GM13976 (cell line): ENCODE measurements at places on chromosomes 7 and 10.
A peak's percentile ranks its signal among the peaks of the same experiment; 100 is the strongest.

DNA sequence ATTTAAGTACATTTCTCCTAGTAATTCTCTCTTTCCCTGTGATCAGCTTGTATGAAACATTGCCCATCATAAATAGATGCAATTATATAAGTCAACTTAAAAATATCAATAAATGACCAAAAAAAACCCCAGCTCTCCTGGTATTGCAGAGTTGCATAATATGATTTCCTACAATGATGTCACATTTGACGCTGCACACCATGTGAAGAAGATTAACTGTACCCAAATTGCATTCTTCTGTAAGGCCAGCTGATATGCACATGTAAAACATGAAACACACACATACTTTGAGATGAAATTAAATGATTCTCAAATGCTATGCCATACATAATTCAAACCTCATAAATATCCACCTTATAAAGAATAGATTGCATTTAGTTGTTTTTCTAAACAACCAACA, 115.5 kb downstream of the AGMO start:
- DNase-seq, result no peak

- DNase-seq, result no peak
These were observed 297.8 kb downstream of the ELMO1 start for GRCh38 chr7:37150856-37151255.

- no peak for DNase-seq
These were observed 53.3 kb upstream of the SLC16A12 start for GRCh38 chr10:89588671-89589070.

GRCh38 chr10:104081998-104082397, 3.7 kb downstream of the COL17A1 start:
- DNase-seq, result no peak

- no peak for DNase-seq
These were observed 30.2 kb downstream of the COBL start for GRCh38 chr7:51286401-51286800.

DNA sequence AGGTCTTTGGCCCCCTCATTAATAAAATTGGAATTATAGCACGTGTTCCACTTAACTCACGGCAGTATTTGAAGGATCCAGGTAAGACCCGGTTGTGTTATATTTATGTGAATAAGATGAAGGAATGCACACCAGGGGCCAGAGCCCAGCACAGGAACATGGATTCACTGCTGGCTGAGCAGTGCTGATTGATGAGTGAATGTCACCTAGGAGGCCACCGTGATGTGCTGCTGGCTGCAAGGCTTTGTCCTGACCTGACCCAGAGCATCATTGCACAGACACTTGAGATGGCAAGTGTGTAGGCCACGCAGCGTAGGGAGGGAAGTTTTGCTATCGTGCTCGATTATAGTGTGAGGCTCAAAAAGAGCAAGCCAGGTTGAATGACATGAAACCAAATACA, 350.7 kb upstream of the MGMT start:
- DNase-seq, result no peak

DNA sequence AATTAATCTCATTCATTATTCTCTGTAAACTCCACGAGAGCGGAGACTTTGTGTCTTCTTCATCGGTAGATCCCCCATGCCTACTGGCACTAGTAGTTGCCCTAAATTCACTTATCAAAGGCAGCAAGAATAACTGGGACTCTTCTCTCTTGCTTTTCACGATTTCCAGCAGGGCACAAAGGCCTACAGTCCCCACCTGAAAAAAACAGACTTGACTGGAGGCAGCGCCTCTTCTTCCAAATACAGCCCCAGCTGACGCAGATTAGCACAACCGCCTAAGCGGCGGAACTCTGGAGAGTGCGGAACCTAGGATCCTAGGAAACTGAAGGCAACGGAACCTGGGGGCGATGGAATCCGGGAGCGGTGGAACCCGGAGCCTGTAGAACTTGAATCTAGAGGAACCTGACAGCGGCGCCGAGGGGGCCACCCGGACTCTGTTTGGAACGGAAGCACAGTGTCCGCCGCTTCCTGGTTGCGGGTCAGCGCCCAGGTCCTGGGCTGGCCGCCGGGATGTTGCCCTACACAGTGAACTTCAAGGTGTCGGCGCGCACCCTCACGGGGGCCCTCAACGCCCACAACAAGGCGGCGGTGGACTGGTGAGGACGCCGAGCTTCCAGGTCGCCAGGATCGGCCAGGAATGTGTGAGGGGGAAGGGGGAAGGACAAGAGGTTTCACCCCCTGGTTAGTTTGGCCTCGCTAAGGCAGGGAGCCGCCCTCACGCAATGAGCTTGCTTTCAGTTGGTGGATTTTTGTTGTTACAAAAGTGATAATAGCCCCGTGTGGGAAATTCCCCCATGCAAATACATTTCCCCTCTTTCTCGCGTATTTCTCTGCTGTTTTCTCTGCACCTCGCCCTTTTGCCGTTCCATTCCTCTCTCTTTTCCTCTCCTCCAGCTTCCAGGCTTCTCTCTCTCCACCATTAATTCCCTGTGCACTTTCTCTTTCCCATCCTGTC, at the start of gene WDR11:
WDR11 (plus strand) TSS at position 452 of the 955 bp plus-strand sequence; CDS start at position 511, 59 bp downstream.
- peak; percentile 82 for DNase-seq

DNA sequence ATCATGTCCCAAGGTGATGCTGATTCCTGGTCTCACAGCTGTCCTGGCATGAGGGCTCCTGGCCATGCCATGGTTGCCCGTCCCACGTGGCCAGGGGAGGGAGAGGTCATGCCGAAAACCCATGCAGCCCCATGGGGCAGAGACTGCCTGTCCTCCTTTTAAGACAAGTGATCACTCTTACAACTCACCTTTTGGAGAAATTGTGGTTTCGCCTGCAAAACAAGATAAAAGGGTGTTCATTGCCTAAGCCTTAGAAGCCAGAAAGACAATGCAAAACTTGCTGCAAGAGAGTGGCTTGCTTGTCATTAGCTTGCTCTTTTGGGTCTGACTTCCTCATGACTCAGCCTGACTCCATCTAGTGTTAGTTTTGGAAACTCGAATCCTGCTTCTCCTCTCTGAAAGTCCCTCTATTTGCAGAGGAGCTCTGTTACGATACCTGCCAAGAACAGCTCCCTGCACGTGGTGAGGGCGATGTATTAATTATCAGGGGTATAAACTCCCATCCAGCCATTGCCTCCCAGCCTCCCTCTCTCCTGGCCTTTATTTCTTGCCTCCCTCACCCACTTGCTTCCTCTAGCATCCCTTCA, 26.7 kb downstream of the TMEM273 start:
- no peak for DNase-seq

- DNase-seq, result no peak
These were observed 135.3 kb downstream of the KIAA1217 start for GRCh38 chr10:24344279-24344678.

DNA sequence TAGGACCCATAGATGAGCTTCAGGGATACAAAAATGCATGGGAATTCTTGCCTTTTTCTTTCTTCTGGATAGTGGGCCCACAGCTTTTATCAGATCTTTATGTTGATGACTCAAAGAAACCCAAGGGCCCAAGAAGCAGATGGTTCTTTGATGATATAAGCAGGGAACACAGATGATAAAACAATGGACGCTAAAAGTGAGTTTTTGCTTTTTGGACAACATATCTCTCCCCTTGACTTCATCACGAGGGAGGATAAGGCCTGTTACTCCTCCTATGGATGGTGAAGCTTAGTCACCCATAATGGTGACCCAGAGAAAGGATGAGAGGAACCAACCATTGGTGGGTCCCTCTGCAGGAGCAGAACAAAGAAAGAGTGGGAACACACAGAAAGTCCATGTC, 6.5 kb upstream of the OGA start:
- DNase-seq, result no peak

GRCh38 chr10:69377191-69377590, 39.5 kb downstream of the TACR2 start:
- no peak for DNase-seq

- DNase-seq, result no peak
These were observed 679.6 kb downstream of the PARD3 start for GRCh38 chr10:34135515-34135914.

- peak; percentile 88 for DNase-seq
These were observed at the start of gene ANKRD2 for GRCh38 chr10:97572214-97572989. Gene ANKRD2 (plus strand): TSS chr10:97572779. CDS start chr10:97572789, 10 bp downstream.

DNA sequence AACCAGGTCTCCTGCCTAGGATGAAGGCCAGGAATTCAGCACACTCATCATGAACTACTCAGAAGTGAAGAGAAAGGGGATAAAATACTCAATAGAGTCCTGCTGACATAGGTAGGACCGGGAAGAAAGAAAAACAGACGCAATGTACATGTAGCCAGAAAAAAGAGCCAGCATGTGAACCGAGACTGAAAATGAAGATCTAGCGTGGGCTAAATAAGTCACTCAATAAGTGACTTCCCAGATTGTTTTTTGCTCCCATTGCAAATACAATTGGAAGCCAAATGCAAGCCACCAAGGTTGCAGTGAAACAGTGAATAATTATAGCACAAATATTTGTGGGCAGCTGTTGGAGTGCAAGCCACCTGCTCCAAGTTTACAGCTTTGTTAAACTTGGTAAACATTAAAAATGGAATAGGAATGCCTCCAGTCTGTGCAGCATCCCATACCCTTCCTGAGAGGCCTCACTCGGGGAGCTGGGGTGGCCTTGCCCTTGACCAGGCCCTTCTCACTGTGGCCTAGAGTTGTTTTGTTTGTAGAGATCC, 34.7 kb upstream of the HPS1 start:
- DNase-seq, result no peak

DNA sequence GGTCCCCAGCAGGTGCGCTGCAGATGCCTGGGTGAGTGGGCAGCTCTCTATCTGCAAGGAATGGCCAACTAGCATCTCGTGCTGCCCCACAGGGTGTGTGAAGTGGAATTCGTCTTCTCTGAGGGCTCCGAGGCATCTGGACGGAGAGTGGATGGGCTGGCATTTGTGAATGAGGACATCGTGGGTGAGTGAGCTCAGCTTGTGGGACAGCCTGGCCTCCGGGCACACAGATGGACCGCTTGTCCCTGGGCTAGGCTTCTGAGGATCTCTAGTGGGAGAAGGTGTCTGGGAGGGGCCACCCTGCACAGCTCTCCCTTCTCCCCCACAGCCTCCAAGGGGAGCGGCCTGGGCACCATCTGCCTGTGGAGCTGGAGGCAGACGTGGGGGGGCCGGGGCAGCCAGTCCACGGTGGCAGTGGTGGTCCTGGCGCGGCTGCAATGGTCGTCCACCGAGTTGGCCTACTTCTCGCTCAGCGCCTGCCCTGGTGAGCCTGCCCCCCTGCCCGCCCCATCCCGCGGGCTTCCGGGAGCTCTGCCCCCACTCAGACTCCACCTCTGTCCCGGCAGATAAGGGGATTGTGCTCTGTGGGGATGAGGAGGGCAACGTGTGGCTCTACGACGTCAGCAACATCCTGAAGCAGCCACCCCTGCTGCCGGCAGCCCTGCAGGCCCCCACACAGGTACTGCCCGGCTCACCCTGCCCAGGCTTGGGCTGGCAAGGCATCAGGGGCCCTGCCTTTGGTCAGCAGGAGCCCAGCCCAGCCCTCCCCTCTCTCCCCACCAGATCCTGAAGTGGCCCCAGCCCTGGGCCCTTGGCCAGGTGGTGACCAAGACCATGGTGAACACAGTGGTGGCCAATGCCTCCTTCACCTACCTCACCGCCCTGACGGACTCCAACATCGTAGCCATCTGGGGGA, 6.3 kb downstream of the POLR2J start:
- DNase-seq, result no peak

GRCh38 chr7:117950601-117951260, 77.5 kb upstream of the CTTNBP2 start:
- DNase-seq, result no peak

GRCh38 chr10:47109906-47110305, 190.1 kb upstream of the GDF10 start:
- DNase-seq, result no peak

DNA sequence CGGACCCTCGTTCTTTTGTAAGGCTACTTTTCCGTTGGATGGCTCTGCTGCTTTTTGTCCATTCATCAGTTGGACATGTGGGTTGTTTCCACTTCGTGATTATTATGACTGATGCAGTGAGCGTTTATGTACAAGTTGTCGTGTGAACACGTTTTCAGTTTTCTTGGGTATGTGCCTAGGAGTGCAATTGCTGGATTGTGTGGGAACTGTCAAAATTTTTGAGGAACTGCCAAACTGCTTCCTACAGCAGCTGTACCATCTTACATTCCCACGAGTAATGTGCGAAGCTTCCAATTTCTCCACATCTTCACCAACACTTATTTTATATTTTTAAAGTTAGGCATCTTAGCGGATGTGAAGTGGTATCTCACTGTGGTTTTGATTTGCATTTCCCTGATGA, 10.4 kb downstream of the FKBP6 start:
- no peak for DNase-seq

DNA sequence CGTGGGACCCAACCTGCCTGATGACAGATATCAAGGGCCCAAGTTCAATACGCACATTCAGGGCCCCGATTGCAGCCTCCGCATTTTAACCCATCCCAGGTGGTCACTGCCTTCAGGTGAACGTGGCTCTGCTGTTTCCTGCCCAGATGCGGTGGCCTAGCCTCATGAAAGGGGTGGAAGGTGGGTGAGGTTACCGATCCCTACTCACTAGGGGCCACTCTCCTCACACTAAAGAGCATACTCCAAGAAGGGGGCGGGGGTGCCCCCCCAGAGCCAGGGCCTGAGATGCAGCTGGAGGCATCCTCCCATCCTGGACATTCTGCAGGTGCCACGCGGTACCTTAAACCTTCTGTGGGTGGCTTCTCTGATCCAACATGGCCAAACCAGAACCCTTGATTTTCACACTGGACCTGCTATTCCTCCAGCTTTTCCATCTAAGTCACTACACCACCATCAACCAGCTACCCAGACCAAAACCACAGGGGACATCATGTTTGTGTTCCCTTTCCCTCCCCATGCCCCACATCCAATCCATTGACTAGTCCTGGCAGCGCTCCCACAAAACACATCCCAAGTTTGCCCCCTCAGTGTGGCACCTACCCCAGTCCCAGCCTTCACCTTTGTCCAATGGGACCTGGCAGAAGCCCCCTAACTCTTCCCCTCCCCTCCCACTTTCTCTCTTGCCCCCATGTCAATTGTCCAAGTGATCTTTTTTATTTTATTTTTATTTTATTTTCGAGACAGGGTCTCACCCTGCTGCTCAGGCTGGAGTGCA, 30.0 kb downstream of the PRLHR start:
- no peak for DNase-seq

DNA sequence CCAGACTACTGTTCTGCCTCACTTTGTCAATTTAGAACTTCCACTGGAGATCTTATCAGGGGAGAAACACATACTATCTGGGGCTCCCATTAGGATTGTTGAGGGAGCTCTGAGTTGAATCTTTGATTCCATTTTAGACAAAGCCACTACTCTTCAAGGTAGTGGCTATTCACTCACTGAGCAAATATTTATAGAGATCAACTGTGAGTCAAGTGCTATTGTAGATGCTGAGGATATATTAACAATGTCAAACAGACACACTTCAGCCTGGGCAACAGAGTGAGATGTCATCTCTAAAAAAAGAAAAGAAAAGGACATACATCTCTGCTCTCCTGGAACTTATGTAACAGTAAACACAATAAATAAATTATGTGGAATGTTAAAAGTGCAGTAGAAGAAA, 315.3 kb downstream of the PTEN start:
- no peak for DNase-seq

DNA sequence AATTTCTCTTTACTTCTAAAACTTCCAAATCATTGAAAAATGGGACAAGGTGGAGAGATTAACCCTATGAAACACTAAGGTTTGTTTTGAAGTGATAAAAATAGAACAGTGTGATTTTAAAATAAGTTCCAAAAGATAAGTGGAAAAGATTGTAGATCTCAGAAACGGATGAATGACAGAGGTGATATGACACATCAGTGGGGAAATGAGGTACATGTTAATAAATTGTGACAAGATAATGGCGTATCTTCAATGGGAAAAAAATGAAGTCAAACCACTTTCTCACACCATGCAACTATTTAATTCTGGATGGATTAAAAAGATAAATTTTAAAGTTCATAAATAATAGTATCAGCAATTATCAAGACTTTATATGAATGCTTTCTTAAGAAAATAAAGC, 159.7 kb upstream of the VWC2 start:
- no peak for DNase-seq

- DNase-seq, result no peak
These were observed 317.8 kb downstream of the SNX13 start for GRCh38 chr7:17622451-17622850.
